GM23248 (cell line): ENCODE measurements at places on chromosomes 6 and 20. TPM values are rescaled to one million over a fixed set of nuclear protein-coding genes. Genes with fewer than 3 reads are reported as not detected.

FAM50B gene
- total RNA-seq = 6.1 and 7.6 TPM in 2 replicates

HEY2 gene
- not detected in 2 replicates for total RNA-seq

FNDC11 gene
- 0.65 TPM in 1 of 2 replicates, not detected in the other for total RNA-seq

EDN3 gene
- total RNA-seq = not detected in 2 replicates

EZR gene
- total RNA-seq = 52.4 and 59.4 TPM in 2 replicates

IP6K3 gene
- total RNA-seq = not detected in 2 replicates

ELOVL2 gene
- 0.32 and 0.76 TPM in 2 replicates for total RNA-seq

VSX1 gene
- not detected in 2 replicates for total RNA-seq

GRCh38 chr6:105994591-105995390, 91.3 kb upstream of the PRDM1 start:
- DNase-seq = peak; percentile 90
- H3K27ac ChIP-seq = peak overlapping the region; percentile 81
- no peaks in the 10 kb centered on the region for H3K27me3 ChIP-seq
- peak overlapping the region; percentile 81 for H3K4me3 ChIP-seq

DNA sequence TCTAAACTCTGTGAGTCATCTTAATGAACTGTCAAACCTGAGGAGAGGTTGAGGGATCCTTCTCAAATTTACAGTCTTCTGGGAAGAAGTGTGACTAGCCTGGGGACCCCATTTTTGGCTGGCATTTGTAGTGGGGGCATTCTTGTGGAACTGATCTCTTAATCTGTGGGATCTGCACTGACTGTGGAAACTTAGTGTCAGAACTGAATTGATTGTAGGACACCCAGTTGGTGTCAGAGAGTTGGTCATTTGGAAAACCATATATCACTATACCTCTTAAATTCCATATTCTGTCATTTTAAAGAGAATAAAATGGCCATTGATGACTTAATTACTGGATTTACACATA, 48.3 kb downstream of the LAMA4 start:
- H3K4me1 ChIP-seq = peaks cover 70% of the 10 kb centered on the region
- H3K4me3 ChIP-seq = no peak overlapping the region
- DNase-seq = no peak
- no peaks in the 10 kb centered on the region for H3K27me3 ChIP-seq
- peak overlapping the region; percentile 88 for H3K27ac ChIP-seq

- DNase-seq = no peak
- no peaks in the 10 kb centered on the region; the same call in 1 of the 2 replicates for H3K27me3 ChIP-seq
- no peak overlapping the region for H3K27ac ChIP-seq
- no peak overlapping the region for H3K4me3 ChIP-seq
- no peaks in the 10 kb centered on the region for H3K36me3 ChIP-seq
- no peaks in the 10 kb centered on the region for H3K4me1 ChIP-seq
Measured at GRCh38 chr20:60838297-60838696, 413.8 kb upstream of the CDH4 start.

GRCh38 chr20:41137614-41138474, 501 bp downstream of the PLCG1 start:
- H3K27ac ChIP-seq = peak overlapping the region; percentile 58
- H3K4me1 ChIP-seq = peaks cover 14% of the 10 kb centered on the region; the same call in 1 of the 2 replicates
- H3K27me3 ChIP-seq = no peaks in the 10 kb centered on the region

GRCh38 chr20:39302312-39302711, 340.2 kb downstream of the DHX35 start:
- DNase-seq = no peak
- H3K27me3 ChIP-seq = no peaks in the 10 kb centered on the region
- H3K36me3 ChIP-seq = no peaks in the 10 kb centered on the region

DNA sequence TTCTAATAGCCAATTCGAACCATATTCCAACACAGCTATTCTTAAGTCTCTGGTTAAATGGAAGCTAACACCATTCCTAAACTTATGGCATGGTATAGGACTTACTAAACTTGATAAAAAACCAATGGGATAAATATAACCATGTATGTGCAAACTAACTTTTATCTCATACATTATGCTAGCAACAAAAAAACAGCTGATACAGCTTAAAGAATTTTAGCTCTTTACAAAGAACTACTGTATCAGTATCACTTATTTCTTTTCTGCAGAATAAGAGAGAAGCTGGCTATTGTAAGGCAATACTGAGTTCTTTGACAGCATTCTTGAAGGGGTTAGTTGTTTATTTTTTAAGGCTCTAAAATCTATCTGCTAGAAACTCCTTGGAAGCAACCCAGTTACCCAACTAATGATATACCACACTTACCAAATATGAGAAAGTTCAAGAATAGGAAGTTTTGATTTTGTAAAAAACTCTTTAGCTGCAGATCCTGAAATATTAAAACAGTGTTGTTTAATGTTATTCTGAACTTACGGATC, 44.9 kb downstream of the REPS1 start:
- H3K4me1 ChIP-seq = peaks cover 8% of the 10 kb centered on the region; the same call in 1 of the 2 replicates
- H3K27me3 ChIP-seq = no peaks in the 10 kb centered on the region
- no peak overlapping the region for H3K4me3 ChIP-seq
- H3K36me3 ChIP-seq = 0 out of 2 replicates have a peak, but pooled peaks cover 6% of the 10 kb centered on the region
- DNase-seq = no peak

DNA sequence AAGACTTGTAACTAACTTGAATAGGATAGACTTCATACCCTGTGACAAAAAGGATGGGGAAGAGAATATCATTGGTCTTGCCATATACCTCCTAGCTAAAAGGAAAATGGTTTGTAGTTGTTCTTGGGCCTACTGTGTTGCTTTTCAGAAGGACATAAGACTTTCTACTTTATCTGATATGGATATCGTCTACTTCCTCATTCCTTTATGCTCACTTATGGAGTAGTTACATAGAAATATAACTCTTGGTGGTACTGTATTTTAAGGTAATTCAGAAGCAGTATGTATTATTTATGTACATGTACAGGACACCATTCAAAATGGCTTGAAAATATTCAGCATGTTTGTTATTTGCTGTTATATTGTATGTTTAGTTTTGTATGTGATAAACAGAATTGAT, 8.0 kb downstream of the FAM217B start:
- H3K27ac ChIP-seq = no peak overlapping the region
- H3K36me3 ChIP-seq = peaks cover 10% of the 10 kb centered on the region; the same call in 1 of the 2 replicates
- peaks cover 8% of the 10 kb centered on the region for H3K4me1 ChIP-seq
- H3K27me3 ChIP-seq = no peaks in the 10 kb centered on the region

- H3K4me3 ChIP-seq = no peak overlapping the region
- no peaks in the 10 kb centered on the region for H3K36me3 ChIP-seq
- peaks cover 22% of the 10 kb centered on the region for H3K27me3 ChIP-seq
- peak; percentile 7 for DNase-seq
- H3K4me1 ChIP-seq = no peaks in the 10 kb centered on the region
Measured at GRCh38 chr6:106370639-106371038, 10.1 kb downstream of the CRYBG1 start.

- DNase-seq = peak; percentile 17
- H3K27ac ChIP-seq = no peak overlapping the region
- H3K4me1 ChIP-seq = no peaks in the 10 kb centered on the region
- H3K27me3 ChIP-seq = no peaks in the 10 kb centered on the region
- H3K36me3 ChIP-seq = no peaks in the 10 kb centered on the region
Measured at GRCh38 chr20:17298171-17298570, 71.3 kb downstream of the PCSK2 start.

- peak overlapping the region; percentile 50 for H3K4me3 ChIP-seq
- peak overlapping the region; percentile 89 for H3K27ac ChIP-seq
- no peaks in the 10 kb centered on the region for H3K27me3 ChIP-seq
Measured at GRCh38 chr20:4665591-4665990, 56.1 kb upstream of the PRND start.

GRCh38 chr6:117072781-117073180, 192.6 kb upstream of the VGLL2 start:
- H3K4me3 ChIP-seq = no peak overlapping the region
- H3K27ac ChIP-seq = no peak overlapping the region
- no peaks in the 10 kb centered on the region for H3K4me1 ChIP-seq
- no peaks in the 10 kb centered on the region for H3K27me3 ChIP-seq
- no peak for DNase-seq
- H3K36me3 ChIP-seq = no peaks in the 10 kb centered on the region

DNA sequence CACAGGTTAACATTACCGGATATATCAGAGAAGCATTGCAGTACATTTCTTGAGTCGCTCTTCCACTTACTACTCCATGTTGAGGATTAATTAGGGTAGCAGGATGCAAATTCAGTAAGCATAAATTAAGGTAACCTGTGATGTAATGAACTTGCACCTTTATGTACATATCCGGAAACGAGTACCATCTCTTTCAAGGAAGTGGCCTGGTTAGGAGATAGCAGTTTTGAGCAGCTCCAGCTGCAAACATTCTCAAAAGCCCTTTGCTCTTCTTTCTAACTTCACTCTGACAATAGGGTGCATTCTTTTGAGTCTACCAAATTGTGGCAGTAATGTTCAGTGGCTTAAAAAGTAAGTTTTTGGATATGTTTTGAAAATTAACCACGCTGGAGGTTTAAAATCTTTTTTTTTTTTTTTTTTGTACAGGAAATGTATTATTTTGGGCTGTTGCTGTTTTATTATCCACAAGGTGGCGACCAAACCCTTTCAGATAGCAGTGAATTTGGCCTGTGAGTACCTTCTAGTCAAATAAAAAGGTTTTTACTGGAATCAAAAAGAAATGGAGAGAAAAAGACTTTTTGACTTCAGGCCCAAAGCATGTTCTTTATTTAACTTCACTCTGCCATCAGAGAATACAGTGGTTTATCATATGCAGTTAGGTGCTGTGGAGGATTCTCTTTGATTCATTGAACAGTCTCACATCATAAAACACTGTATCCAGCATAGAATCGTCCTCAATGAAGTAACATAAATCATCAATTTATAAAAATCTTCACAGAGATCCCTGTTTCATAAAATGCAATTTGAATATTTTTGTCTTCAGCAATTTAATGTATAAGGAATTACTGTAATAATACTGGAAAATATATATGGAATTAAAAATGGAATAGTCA, 8.9 kb downstream of the FAM217B start:
- peaks cover 8% of the 10 kb centered on the region for H3K4me1 ChIP-seq
- H3K4me3 ChIP-seq = no peak overlapping the region
- H3K27ac ChIP-seq = no peak overlapping the region

DNA sequence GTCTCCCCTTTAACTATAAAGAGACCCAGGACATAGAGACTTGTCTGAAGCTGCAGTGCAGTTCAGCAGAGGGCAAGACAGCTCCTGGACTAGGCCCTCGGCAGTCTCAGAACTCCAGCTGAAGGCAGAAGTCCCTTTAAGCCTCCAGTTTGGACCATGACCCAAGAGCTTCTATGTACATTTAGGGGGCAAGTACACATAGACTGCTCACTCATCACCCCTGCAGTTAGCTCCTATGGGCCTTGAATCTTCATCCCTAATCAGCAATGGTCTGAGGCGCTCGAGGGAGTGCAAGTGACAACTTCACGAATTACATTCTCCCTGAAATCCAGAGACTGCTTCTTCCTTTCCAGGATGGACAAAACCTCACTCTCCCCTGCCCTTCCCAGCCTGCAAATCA, 47.4 kb downstream of the KCNK5 start:
- H3K36me3 ChIP-seq = no peaks in the 10 kb centered on the region
- DNase-seq = no peak
- H3K27me3 ChIP-seq = no peaks in the 10 kb centered on the region
- H3K27ac ChIP-seq = no peak overlapping the region
- H3K4me1 ChIP-seq = no peaks in the 10 kb centered on the region

DNA sequence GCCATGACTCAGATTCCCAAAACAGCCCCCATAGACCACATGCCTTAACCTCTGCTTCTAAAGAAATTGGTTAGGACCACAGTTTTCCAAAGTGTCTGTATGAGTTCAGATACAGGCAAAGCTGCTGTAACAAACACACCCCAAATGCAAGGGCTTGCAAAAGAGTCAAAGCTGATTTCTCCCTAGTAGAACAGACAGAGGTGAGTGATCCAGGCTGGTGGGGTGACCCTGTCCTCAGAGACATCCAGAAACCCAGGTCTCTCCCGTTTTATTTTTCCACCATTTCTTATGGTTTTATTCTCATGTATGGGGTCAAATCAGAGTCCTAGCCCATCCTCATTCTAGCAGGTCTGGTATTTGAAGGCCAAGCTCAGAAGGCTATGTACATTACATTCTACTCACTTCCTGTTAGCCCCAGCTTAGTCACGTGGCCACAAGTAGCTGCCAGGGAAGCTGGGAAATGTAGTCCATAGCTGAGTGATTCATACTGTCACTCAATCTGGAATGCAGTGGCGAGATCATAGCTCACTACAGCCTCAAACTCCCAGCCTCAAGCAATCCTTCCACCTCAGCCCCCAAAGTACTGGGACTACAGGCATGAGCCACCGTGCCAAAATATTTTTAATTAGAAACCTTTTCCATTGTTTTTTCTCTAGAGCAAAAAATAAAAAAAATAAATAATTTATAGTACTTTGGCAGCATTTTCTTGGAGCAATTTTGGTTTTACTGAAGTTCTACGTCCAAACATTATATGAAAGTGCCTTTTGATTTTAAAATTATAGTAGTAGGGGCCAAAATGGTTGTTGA, 175.2 kb downstream of the ZMYND8 start:
- H3K27me3 ChIP-seq = no peaks in the 10 kb centered on the region
- H3K4me1 ChIP-seq = no peaks in the 10 kb centered on the region
- no peak overlapping the region for H3K4me3 ChIP-seq
- H3K27ac ChIP-seq = no peak overlapping the region
- H3K36me3 ChIP-seq = no peaks in the 10 kb centered on the region
- peak; percentile 86 for DNase-seq

GRCh38 chr6:161191671-161192070, 82.2 kb downstream of the AGPAT4 start:
- no peak for DNase-seq
- H3K27me3 ChIP-seq = no peaks in the 10 kb centered on the region
- no peaks in the 10 kb centered on the region for H3K36me3 ChIP-seq
- H3K27ac ChIP-seq = no peak overlapping the region
- H3K4me1 ChIP-seq = peaks cover 2% of the 10 kb centered on the region

DNA sequence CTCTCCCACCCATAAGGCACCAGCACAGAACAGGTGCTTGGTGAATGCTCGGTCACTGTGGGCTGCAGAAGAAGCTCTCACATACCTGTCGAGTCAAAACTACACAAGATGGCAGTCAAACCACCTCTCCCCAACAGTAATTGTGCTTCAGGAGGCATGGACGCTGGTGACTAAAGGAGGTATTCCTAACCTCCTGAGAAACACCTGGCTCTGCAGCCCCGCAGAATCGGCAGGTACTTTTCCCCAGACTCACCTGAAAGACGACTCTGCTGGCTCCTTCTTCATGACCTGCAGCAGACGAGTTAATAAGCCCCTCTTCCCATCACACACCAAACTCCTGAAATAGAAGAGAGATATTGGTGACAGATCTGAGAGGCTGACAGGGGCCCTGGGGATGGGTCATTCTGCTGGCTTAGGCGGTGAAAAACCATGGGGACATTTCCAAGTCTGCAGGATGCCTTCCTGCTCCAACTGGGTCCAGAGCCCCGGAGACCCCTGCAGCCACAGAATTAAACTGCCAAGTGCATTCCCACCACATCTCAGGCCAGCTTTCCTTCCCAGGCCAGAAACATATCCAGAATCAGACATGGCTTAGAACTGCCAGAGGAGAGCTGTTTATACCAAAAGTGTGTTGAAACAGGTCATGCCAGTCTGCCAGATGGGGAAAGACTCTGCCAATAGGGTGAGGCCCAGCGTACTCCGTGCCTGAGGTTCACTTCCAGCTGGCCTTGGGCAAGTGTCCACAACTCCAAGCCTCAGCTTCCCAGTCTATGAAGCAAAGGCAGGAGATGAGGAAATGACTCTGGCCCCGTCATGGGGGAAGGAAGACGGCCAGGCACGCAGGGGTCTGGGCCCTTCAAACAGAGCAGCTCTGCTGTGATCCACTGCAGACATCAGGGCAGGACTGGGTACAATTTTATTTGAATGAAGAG, 53.0 kb downstream of the MYH7B start:
- DNase-seq = peak; percentile 65
- H3K27me3 ChIP-seq = no peaks in the 10 kb centered on the region
- H3K4me3 ChIP-seq = no peak overlapping the region
- no peaks in the 10 kb centered on the region for H3K4me1 ChIP-seq
- H3K27ac ChIP-seq = peak overlapping the region; percentile 37
- H3K36me3 ChIP-seq = peaks cover 47% of the 10 kb centered on the region

GRCh38 chr6:70413992-70414494, 735 bp downstream of the FAM135A start:
- H3K27me3 ChIP-seq = no peaks in the 10 kb centered on the region
- peaks cover 6% of the 10 kb centered on the region for H3K4me1 ChIP-seq
- peak; percentile 42 for DNase-seq
- H3K4me3 ChIP-seq = peak overlapping the region; percentile 93
- no peaks in the 10 kb centered on the region for H3K36me3 ChIP-seq
